T follicular helper cell (primary cell): ENCODE measurements at places on chromosomes 2 and 18.

DNA sequence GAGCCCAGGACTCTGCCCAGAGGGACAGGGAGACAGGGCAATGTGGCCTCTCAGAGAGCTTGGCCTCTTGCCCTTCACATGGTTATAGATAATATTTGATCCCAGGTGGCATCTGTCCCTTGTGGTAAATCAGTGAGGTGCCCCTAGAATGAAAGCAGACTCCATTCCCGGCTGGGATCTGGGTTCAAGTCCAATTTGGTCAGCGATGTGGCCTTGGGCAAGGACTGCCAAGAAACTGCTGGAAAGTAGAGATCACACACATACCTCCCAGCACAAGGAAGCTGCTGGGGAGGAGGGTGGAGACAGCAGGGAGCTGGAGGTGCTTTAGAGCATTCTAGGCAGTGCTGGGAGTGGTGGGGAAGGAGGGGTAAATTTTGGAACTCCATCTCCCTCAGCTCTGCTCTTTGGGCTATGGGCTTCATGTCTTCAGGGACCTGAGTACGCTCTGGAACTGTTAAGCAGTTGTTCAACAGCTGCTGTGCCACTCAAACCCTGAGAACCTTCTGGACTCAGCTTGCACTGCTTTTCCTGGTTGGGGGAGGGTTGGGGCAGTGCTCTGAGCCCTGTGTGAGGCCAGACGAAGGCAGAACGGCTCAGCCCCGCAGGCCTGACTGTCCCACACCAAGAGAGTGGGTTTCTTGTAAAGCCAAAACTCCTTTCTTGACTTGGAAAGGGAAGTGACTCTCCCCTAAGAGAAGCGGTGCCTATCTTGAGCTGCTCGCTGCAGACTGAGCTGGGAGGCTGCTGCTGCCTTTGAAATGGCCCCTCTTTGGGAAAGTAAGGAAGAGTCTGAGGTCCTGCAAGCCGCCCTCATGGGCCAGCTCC lies 23.0 kb downstream of the INPP5D start:
- no peak for DNase-seq

DNA sequence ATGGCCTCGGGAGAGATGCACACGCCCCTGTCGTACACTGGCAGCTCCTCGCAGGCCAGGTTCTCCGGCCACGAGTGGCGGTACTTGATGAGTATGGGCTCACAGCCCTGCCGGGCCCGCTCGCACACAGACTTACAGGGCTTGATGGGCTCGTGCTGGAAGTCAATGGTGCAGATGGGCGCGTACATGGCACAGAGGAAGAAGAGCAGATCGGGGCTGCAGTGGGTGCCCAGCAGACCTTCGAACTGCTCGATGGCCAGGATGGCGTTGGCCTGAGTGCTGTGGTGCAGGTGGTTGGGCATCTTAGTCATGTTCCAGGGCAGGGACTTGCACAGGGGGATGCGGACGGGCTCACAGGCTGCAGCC lies 359 bp downstream of the FRZB start:
- no peak for DNase-seq

GRCh38 chr2:102668171-102668570 lies 48.8 kb downstream of the SLC9A2 start:
- no peak for DNase-seq

DNA sequence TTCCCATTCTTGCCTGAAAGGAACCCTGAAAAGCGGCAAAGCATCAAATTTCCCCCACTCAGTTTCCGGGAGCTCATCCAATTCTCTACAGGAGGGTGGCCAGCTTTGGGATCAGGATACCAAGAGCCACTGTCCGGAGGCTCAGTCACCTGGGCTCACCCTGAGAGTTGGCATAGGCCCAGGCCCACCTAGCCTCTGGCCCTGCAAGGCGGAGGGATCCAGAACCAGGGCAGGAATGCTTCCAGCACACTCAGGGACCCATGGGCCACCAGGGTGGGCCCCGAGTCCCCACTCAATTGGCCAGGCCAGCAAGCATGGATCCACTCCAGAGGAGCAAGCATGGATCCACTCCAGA lies 432.9 kb upstream of the MYT1L start:
- DNase-seq: no peak

GRCh38 chr2:104120171-104120570 lies 733.7 kb upstream of the POU3F3 start:
- no peak for DNase-seq

DNA sequence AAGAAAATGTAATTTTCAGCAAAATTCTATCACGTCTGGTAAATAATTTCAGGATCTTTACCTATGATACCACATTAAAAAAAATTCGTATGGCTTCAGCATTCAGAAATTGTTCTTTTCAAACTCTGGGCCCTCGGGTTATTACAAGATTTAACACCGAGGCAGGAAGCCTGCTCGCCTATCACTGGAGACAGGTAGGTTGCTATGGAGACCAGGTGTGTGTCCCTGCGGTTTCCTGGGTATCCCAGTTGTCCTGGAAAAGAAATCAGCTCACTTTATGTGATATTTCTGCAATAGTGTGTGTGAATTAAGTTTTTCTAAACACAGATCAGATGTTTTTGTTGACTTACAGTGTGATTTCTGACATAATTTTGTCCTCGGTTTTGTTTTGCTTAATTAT lies 14.2 kb downstream of the HPCAL1 start:
- no peak for DNase-seq
